T-helper 2 cell treated with Interferon-gamma antibody and Interleukin-4, amounts not matched to agents 100 ng/mL and 5 ng/mL, for 36 hours (primary cell): ENCODE measurements at places on chromosomes 1 and 21. TPM values are rescaled to one million over a fixed set of nuclear protein-coding genes. Genes with fewer than 3 reads are reported as not detected.

TATDN3 gene
- total RNA-seq, result 14.4 and 17.3 TPM in 2 replicates

CATSPERE gene
- 0.27 and 0.50 TPM in 2 replicates for total RNA-seq

SMIM1 gene
- not detected in 2 replicates for total RNA-seq

OR2L13 gene
- not detected in 2 replicates for total RNA-seq

SAMD13 gene
- 0.36 TPM in 1 of 2 replicates, not detected in the other for total RNA-seq

NPHS2 gene
- total RNA-seq, result not detected in 2 replicates

RCSD1 gene
- 176 and 177 TPM in 2 replicates for total RNA-seq

ERICH3 gene
- total RNA-seq, result not detected in 2 replicates

CD34 gene
- total RNA-seq, result 0.02 and 0.05 TPM in 2 replicates

IRF6 gene
- not detected in 2 replicates for total RNA-seq

C1orf35 gene
- 18.8 and 20.0 TPM in 2 replicates for total RNA-seq
